ENCODE measurements at places on chromosomes 1 and 21. TPM values are rescaled to one million over a fixed set of nuclear protein-coding genes. Genes with fewer than 3 reads are reported as not detected.

CGN gene
- total RNA-seq: 7.3 TPM

OR14K1 gene
- total RNA-seq: not detected

LCE1F gene
- not detected for total RNA-seq

PANK4 gene
- total RNA-seq: 29.2 TPM

NEGR1 gene
- 6.7 TPM for total RNA-seq

ETNK2 gene
- total RNA-seq: 23.9 TPM

RIPPLY3 gene
- total RNA-seq: not detected

PHF13 gene
- total RNA-seq: 1.8 TPM

DPM3 gene
- 82.1 TPM for total RNA-seq

PDC gene
- total RNA-seq: not detected

BRWD1 gene
- 74.4 TPM for total RNA-seq

TMEM200B gene
- 31.3 TPM for total RNA-seq

- no peak for DNase-seq
These were observed 90.9 kb upstream of the DIRAS3 start for GRCh38 chr1:68141071-68142021.

GRCh38 chr1:17170571-17170970 lies 34.4 kb upstream of the PADI1 start:
- no peak for DNase-seq

DNA sequence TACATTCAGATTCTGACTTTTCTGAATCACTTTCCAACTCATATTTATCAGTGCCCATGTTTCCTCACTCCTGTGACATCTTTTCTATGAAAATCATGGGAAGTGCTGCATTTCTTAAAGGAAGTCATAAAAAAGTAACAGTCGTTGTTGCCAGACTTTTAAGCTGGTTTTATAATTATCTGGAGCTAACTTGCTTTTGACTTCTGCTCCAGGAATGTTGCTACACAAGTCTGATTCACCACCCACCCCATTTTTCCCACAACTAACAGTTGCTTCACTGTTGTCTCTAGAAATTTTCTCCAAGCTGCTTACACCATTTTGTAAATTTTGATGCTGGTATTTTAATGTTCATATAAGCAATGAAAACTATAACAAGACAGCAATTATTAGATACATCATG lies 12.2 kb downstream of the FCRLB start:
- DNase-seq: no peak

DNA sequence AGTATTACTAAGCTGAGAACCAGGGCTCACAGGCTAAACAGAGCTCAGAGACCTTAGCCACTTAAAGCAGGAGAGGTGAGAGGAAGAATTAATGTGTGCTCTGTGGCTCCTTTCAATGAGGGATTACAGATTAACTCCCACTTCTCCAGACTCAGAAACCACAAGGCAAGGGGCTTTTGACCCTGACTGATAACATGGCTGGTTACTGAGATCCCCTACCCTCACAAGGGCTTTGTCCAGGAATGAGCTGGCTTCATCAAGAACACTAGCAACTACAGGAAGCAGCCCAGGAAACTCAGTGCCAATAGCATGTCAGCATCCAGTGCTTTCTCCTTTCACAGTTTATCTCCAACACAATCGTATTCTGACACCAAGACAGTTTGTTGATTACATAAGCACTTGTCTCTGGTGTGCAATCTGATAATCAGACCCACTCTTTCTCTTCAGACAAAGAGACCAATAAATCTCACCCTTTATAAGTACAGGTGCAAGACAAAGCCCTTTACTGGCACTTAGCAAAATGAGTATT lies 38.8 kb downstream of the ERI3 start:
- no peak for DNase-seq

GRCh38 chr1:224378855-224379631 lies 22.4 kb downstream of the CNIH4 start:
- DNase-seq: no peak

DNA sequence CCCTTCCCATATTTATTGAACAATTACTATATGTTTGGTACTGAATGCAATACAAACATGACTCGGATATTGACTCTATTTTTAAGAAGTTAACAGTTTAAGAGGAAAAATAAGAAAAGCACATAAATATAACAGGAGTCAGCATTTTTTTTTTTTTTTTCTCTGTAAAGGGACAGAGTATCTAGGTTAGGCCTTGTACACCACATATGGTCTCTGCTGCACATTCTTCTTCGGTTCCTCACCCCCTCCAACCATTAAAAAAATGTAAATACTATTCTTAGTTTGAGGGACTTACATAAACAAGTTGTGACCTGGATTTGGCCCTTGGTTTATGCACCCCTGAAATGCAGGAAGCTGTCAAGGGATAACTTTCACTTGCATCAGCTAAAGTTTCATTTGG lies 40.4 kb downstream of the PHC2 start:
- no peak for DNase-seq

DNA sequence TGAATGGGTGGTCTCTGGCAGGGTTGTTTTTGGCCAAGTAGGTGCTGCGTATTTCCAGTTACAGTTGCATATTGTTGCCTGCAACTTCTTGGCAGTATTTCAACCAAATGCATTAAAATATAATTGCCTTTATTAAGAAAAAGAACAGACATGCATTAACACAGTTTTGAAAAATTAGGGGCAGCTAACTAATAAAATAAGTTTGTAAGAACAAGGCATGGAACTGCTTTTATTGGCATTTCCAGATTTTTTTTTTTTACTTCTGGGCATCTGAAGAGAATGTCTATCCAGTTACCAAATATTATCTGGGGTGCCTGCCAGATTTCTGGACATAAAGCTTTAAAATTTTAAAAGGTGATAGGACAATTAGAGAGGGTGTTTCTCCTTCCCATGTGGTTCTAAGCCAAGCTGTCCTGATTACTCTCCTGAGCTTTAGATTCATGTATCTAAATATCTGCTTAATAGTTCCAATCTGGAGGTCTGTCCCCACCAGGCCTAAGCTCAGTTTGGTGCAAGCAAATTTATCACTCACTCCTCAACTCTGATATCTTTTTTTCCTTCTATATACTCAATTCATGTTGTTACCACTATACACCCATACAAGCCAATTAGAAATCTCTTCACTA lies 553.3 kb upstream of the USP24 start:
- no peak for DNase-seq

GRCh38 chr1:97980530-97980929 lies 59.7 kb upstream of the DPYD start:
- no peak for DNase-seq

GRCh38 chr1:147273409-147274336 lies 31.2 kb downstream of the CHD1L start:
- DNase-seq: peak; percentile 40

- no peak for DNase-seq
These were observed 264.3 kb downstream of the GRIK1 start for GRCh38 chr21:29675451-29675850.

DNA sequence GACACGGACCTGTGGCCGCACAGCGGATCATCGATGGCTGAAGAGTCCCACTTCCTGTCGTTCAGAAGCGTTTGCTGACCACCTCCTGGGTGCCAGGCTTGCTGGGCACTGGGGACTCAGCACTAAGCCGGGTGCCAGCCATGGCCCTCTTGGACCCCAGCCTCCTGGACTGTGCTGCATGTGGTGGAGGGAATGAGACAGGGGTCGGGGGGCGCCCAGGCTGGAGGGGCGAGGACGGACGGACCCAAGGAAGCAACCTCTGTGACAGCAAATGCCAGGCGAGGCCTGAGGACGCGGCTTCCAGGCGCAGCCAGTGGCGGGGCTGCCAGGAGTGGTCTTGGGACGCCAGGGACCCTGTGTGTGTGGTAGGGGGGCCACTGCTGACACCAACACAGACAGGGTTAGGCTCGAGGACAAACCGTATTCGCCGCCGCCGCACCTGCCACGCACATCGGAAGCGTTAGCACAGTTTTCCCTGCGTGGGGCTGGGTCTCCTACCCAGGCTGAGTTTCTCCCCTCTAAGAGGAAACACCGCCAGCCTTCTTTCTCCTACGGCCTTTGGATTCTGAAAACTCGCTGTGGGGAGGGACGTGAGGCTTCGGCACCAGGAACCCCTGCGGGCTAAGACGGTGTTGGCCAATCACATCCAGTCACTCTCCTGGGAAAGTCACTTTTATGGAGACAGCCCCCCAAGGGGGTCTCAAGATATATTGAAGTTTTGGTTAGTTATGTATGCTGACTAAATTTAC lies 3.1 kb upstream of the MXRA8 start:
- peak; percentile 27 for DNase-seq

DNA sequence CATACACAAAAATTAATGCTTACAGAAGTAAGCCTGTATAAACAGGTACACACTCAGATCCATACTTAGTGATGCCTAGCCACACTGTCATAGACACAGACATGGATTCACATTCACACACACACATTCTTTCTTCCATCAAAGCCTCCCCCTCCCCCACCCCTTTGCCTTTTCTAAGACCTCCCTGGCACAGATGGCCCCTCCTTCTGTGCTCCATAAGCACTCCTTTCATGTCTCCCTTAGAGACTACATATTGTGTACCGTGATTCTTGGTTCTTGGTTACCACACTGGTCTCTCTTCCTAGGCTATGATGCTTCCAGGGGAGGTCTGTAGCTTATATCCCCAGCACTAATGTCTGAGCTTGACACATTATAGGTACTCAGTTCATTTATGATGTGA lies 2.0 kb upstream of the NHLH2 start:
- no peak for DNase-seq

DNA sequence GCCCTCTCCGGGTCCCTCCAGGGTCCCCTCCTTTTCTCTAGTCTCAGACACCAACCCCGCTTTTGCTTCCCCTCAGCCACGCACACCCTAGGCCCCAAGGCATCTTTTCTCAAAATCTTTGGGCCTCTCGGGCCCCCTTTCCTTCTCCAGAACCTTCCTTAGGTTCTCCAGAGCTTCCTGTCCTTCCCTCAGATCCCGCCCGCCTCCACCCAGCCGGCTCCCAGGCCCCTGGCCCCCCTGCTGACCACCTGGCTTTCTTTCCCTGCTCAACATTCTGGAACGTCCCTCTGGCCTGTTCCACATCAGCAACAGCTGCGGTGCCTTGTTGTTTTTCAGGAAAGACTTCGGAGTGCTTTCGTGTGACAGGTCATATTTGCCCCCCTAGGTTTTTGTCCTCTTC lies 1.2 kb downstream of the ZDHHC18 start:
- no peak for DNase-seq

DNA sequence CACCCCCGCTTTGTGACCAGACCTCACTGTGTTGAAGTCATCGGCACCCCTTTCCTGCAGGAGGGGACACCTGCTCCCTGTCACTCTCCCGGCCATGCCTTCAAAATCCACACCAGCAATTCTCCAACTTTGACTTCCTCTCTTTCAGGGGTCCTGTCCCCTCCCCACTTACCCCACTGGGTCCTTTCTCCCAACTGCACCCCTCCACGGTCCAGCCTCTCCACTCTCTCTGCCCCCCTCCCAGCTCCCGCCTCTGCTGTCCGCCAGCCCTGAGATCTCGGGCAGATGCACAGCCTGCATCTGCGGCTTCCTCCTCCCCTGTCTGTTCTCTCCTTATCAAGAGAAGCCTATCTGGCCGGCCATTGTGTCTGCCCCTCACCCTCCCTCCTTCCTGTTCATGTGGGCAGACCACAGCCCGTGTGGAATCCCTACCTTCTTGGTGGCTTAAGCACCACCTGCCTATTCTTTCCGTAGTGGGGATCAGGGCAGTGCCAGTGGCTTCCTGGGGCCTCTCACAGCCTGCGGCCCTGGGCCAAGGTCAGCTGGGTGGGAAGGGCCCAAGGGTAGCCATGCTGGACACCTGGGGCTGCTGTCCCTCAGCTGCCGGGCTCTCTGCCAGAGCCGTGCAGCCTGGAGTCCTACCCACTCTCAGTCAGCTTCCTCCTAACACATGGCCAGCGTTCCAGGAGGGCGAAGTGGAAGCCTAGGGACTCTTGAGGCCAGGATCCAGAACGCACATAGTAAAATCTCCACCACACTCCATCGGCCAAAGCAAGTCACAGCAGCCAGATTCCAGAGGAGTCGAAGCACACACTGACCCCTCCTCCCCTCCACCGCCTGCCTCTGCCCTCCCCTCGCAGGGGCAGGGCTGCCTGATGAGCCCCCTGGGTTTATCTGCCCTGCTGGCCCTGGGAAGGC lies 5.1 kb upstream of the HES4 start:
- DNase-seq: no peak

DNA sequence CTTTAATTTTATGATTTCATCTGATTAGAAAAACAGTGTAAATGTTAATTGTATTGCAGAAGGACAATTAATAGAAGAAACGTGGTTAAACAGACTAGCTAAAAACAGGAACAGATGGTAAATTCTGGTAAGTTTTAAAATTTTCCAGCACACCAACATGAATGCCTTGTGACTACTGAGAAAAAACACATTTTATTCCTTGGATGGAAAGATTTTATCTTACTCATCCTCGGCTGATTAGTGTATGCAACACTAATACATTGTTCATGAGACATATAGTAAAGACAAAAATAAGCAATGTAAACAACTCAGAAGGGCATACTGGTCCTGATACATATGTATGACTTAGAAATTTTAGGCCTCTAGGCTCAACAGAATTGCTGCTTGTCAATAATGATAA lies 4.9 kb upstream of the AK5 start:
- DNase-seq: no peak

- no peak for DNase-seq
These were observed 45.3 kb upstream of the MTF2 start for GRCh38 chr1:93033785-93034184.

DNA sequence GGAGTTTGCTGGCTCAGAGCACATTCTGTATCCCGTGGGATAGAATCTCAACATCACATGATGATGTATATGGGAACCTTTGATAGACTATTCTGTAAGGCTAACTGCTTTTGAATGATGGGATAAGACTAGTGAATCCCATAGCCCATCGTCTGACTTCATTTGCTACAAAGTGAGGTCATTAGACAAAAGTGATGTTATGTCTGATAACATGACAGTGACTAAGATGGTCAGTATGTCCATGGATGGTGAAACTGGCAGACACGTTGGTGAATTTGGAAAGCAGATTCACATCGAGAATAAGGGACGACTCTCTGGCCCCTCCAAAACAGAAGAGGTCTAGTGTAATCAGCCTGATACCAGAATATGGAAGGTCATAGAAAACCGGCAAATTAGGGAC lies 108.4 kb downstream of the HHAT start:
- no peak for DNase-seq

DNA sequence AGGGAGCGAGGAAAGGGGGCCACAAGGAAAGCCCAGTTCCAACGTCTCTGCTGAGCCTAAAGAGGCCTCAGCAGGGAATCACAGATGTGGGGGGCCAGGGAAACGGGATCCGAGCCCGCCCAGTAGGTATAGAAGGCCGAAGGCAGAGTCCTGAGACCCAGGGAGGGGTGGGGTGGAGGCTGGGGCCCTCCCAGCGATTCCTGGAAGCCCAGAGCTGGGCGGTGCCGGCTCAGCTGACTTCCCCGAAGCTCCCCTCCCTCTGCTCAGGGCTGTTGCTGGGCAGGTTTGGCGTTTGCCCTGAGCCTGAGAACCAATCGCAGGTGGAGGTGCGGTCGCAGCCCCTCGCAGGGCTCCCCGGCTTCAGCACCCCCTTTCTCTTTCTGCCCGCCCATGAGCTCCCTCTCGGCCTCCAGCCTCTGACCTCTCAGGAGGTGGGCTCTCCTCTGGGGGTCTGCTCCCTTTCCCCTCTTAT lies 12.8 kb downstream of the ADAMTSL4 start:
- peak; percentile 94 for DNase-seq

GRCh38 chr1:230464671-230465070 lies 38.5 kb upstream of the PGBD5 start:
- DNase-seq: no peak
